ENCODE measurements at places on chromosomes 12 and 14.

DNA sequence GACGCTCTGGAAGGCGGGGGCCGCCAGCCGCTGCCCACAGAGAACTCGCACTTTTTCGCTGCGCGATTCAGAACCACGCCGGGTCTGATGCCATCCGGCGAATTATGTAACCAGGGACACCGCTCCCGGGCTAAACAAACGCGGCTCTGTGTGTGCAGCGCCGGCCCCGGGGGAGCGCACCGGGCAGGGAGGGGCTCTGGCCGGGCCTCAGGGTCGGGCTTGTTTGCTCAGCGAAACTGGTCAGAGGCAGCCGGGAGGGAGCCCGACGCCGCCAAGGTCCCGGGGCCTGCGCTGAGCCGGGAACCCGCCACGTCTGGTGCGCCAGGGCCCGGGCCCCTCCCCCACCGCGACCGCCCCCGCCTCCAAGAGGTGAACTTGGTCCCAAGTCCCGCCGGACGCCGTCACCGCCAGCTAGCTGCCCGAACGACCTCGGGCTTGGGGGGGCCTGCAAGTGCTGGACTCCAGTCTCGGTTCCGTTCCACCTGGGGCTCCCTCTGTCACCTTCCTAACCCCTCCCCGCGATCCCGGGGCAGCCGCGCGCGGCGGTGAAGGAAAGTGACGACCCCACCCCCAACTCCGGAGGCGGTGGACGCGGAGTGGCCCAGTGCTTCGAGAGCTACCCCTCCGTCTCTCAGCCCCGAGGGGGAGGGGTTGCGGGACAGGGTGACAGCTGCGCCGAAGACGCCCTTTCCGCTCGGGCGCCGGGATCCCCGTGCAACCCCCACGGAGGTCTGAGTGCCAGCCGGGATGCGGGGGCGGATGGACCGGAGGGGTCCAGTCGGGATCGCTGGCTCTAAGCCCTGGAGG is 848 bp downstream of the CTDSP2 start:
- peak; percentile 31 for DNase-seq

- DNase-seq: no peak
Observed at GRCh38 chr12:62248873-62249272, 11.3 kb upstream of the USP15 start.

DNA sequence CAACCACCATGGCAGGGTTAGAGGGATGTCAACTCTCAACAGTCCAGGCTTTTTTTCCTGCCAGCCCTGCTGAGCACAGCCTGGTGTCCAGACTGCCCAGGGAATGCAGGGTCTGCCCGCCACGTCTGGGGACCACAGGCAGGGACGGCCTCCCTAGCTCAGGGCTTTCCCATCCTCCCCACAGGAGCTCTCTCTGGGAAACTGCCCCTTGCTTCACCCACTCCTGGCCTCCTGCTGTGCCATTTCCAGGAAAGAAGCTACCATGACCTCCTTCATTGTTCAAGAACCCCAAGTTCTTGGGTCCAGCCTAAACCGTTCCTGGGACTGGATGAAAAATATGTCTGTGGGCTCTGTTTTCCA is 4.8 kb downstream of the SCNN1A start:
- DNase-seq: no peak

- no peak for DNase-seq
Observed at GRCh38 chr12:113524495-113524894, 52.8 kb upstream of the LHX5 start.

DNA sequence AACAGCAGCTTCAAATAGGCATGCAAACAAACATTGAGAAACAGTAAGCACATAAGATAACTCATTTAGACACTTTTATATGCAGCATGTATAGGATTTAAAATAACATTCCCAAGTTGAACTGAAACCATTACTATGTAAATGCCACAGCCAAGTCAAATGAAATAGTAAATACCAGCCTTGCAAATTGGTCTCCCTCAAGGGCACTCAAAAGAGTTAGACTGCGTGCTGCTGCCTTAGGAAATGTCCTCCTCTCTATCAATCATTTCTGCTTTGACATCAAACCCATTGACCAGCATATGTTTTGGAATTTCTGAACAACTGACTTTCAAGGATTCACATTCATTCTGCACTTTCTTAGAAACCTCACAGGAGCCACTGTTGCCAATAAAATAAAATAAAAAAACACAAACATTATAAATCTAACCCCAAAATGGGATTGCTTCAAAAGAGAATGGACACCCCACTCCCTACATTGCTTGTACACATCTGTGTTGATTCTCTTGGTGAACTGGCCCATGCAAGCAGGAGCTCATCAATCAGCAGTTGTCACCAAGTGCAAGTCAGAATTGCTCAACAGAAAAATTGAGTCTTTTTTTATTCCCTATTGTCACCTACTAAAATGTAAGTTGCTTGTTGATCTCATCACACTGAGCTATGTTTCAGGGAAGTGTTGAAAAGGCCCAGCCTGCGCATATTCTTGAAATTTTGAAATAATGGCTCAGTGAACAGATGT is 256.2 kb downstream of the DAD1 start:
- DNase-seq: no peak

DNA sequence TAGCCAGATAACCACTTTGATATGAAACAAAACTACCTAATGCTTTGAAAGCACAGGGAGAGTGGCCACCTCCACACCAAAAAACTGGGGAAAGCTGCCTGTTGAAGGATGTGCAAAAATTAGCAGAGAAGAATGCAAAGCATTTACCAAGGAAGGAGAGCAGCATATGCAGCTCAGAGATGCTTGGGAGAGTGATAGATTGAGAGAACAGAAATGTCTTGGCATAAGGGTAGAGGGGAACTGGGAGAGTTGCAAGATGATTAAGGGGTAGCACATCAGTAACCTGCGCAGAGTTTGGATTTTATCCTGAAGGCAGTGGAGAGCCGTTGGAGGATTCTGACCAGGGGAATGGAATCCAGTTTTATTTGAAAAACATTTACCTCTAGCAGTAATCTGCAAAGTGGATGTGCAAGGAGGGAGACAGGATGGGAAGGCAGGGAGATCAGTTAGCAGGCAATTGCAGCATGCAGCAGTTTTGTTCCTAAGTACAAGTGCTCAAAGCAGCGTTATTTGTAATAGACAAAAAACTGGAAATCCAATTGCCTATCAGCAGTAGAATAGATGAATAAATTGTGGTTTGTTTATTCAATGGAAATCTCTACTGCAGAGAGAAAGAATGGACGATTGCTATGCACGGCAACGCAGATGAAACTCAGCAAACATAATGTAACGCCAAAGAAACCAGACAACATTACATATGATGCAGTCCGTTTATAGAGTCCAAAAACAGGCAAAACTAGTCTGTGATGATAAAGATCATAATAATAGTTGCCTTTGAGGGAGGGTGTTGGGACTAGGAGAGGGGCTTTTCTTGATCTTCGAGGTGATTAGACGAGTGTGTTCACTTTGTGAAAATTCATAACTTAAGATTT is 81.5 kb downstream of the BHLHE41 start:
- DNase-seq: no peak

DNA sequence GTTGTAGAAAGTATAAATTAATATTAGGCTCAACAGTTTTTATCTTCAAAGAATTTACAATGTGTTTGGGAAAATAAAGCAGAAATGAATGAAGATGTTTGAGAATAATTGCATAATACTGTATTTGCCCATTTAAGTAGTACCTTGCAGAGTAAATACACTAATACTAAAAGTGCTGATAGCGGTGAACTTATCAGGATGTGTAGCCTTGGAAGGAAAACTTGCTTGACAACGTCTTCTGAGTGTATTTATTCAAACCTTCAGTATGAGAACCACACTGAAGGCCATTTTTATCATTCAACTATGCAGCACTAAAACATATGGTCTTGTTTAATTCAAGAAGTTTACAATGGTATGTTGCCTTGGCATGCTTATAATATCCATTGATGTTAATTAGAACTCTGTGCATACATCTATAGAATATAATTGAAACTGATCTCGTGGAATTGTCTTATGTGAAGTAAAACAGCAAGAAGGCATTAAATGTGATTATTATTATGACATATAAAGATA is 41.3 kb downstream of the MSRB3 start:
- DNase-seq: no peak

- no peak for DNase-seq
Observed at GRCh38 chr12:120367233-120367923, 1.6 kb downstream of the MSI1 start.

- no peak for DNase-seq
Observed at GRCh38 chr12:111349101-111349747, 19.7 kb downstream of the PHETA1 start.

DNA sequence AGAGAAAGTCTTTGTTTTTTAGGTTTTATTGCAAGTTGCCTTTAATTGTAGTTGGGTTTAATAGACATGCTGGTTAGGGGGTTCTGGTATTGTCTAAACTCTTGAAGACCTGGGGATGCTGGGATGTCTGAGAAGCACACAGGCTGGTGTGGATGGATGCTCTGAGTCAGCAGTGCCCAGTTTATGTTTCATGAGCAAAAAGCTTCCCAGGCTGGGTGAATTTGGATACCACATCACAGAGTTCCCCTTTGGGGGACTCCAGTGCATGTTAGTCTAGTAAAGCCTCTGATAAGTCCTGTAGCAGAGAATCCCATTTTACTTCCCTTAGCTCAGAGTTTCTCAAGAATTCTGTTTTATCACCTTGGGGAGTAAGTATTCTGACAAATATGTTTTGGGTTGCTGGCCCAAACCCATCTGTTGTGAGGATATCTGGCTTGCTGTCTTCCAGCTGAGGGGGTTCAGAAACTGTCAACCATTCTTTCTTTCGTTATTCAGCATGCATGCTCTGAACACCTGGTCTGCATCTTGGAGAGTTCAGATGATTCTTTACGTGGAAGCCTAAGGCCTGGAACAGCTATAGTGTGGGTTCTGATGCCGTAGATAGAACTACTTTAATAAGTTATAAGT is 509.1 kb downstream of the VRK1 start:
- DNase-seq: no peak

DNA sequence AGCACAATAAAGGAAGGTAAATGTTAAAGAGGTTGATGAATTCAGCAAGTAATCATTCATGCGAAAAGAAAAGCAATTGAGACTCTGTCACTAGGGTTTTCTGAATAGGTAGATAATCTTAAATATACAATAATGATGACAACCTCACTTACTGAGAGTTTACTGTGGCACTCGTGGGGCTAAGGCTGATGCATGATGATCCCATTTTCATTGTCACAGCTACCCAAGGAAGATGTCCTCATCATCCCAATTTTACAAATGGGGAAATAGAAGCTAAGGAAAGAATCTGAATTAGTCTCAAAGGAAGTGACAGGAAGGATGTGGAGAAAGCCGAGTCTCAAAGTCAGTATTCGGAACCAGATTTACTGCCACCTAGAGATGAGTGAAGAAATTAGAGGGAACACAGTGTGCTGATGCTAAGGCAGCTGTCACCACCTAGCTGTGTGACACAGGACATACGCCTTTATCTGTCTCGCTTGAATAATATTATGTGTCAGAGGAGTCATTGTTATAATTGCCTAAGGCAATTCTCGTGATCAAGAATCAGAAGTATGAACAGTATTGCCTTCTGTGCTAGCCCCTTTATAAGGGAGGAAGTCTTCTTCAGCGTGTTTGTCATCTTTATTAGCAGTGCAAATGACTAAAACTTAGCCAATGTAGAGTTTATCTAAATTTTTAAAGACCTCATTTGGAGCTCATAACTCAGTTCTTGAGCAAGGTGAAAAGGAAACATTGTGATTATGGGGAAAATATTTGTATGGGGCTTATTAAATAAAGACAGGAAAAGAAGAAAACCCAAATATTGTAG is 63.2 kb downstream of the ERGIC2 start:
- peak; percentile 16 for DNase-seq

DNA sequence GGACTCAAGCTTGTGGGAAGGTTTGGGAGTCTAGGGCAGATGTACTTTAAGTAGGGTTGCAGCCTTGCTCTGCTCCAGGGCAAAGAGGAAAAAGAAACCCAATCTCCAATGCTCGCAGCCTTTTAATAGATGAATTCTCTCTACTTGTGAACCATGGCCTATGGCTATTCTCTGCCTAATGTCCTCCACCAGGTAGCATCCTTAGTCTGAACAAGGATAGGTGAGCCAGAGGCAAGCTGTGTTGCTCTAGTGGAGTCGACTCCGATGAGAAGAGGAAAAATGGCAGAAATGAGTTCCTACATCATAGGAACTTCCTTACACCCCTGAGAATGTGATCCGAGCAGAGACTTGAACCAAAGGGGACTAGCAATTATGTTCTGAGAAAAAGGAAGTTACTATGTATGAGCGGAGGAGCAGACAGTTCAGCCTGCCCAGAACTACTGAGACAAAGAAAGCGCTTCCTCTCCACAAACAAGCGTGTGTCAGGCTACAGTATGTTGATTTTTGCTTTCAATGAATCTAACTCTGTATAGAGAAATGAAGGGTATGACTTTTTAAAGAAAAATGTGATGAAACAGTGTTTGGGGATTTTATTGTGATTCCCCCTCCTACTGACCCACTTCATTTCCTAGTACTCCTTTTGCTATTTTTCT is 153.6 kb upstream of the ARID2 start:
- DNase-seq: no peak

DNA sequence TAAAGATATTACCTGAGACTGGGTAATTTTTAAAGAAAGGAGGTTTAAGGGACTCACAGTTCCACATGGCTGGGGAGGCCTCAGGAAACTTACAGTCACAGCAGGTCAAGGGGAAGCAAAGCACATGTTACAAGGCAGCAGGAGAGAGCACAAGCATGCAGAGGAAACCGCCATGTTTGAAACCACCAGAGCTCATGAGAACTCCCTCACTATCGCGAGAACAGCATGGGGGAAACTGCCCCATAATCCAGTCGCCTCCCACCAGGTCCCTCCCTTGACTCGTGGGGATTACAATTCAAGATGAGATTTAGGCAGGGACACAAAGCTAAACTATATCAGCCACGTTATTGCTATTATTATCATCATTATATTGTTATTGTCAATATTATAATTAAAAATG is 138.7 kb downstream of the RIMBP2 start:
- no peak for DNase-seq

DNA sequence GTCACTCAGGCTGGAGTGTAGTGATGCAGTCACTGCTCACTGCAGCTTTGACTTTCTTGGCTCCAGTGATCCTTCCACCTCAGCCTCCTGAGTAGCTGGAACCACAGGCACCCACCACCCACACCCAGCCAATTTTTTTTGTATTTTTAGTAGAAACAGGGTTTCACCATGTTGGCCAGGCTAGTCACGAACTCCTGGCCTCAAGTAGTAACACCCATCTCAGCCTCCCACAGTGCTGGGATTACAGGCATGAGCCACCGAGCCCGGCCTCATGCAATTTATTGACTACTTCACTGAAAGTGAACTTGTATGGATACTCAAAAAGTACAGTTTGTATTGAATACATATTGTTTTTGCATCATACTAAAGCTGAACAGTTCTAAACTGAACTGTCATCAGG is 9.1 kb downstream of the PSEN1 start:
- DNase-seq: no peak

GRCh38 chr12:28173440-28173839 is 16.8 kb upstream of the CCDC91 start:
- DNase-seq: no peak

- DNase-seq: no peak
Observed at GRCh38 chr14:89866458-89866857, 88.1 kb downstream of the EFCAB11 start.

GRCh38 chr12:50246873-50247612 is 36.3 kb downstream of the LIMA1 start:
- DNase-seq: peak; percentile 8
